ENCODE measurements at places on chromosomes 11 and 22. TPM values are rescaled to one million over a fixed set of nuclear protein-coding genes. Genes with fewer than 3 reads are reported as not detected.

Gene NCAM1
- total RNA-seq, result not detected

- no peak overlapping the region for H3K27ac ChIP-seq
- H3K4me1 ChIP-seq, result no peaks in the 10 kb centered on the region
Observed at GRCh38 chr11:112128483-112129121, 35.3 kb downstream of the IL18 start.

DNA sequence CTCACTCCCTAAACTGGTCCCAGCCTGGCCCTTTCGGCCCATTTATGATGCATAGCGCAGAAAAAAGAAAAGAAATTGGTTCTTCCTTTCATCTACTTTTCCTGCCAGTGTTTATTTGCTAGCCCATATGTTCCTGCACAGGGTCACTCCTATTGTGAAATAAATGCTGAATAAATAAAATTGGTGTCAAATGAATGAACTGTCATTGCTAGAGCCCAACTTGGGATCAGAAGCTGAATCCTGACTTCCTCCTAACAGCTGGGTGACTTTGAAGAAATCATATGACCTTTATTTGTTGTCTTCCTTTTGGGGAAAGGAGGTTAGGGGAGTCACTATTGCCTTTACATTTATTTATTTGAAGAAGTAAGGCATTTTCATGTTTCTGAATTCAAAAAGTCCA is 92.0 kb downstream of the PRR5L start:
- H3K27ac ChIP-seq, result no peak overlapping the region
- H3K27me3 ChIP-seq, result no peaks in the 10 kb centered on the region
- no peak overlapping the region for H3K4me3 ChIP-seq
- no peak for DNase-seq
- no peaks in the 10 kb centered on the region for H3K4me1 ChIP-seq

Gene MS4A15
- not detected for total RNA-seq

DNA sequence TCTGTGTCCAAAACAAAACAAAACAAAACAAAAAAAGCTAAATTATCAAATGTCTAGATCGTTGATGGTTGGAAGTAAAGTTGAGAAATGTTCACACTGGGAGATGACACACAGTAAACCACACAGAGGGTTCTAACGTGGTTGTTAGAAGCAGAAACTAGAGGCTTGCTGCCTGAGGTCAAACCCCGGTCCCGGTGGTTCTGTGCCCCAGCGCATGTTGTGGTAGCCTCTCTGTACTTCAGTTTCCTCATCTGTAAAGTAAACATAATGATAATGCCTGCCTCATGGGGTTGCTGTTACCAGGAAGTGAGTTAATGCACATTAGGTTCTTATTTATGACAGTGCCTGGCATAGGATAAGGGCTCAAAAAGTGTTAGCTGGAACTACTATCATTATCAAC is 33.4 kb downstream of the PPARA start:
- H3K4me1 ChIP-seq, result peaks cover 7% of the 10 kb centered on the region
- no peak overlapping the region for H3K27ac ChIP-seq
- DNase-seq, result no peak
- H3K36me3 ChIP-seq, result peaks cover 4% of the 10 kb centered on the region
- no peak overlapping the region for H3K4me3 ChIP-seq

GRCh38 chr11:76162336-76163288 is 43.7 kb downstream of the WNT11 start:
- DNase-seq, result no peak
- H3K27me3 ChIP-seq, result peaks cover 14% of the 10 kb centered on the region
- H3K36me3 ChIP-seq, result no peaks in the 10 kb centered on the region
- H3K4me1 ChIP-seq, result peaks cover 36% of the 10 kb centered on the region
- H3K4me3 ChIP-seq, result no peak overlapping the region

GRCh38 chr11:75541193-75542087 is 15.7 kb upstream of the GDPD5 start:
- H3K27me3 ChIP-seq, result peaks cover 4% of the 10 kb centered on the region
- H3K4me1 ChIP-seq, result peaks cover 30% of the 10 kb centered on the region
- no peak overlapping the region for H3K4me3 ChIP-seq
- H3K27ac ChIP-seq, result no peak overlapping the region
